ENCODE measurements at places on chromosomes 7 and 10.
A peak's percentile ranks its signal among the peaks of the same experiment; 100 is the strongest.

GRCh38 chr10:131841661-131842139 is 59.1 kb upstream of the PPP2R2D start:
- DNase-seq, result no peak

DNA sequence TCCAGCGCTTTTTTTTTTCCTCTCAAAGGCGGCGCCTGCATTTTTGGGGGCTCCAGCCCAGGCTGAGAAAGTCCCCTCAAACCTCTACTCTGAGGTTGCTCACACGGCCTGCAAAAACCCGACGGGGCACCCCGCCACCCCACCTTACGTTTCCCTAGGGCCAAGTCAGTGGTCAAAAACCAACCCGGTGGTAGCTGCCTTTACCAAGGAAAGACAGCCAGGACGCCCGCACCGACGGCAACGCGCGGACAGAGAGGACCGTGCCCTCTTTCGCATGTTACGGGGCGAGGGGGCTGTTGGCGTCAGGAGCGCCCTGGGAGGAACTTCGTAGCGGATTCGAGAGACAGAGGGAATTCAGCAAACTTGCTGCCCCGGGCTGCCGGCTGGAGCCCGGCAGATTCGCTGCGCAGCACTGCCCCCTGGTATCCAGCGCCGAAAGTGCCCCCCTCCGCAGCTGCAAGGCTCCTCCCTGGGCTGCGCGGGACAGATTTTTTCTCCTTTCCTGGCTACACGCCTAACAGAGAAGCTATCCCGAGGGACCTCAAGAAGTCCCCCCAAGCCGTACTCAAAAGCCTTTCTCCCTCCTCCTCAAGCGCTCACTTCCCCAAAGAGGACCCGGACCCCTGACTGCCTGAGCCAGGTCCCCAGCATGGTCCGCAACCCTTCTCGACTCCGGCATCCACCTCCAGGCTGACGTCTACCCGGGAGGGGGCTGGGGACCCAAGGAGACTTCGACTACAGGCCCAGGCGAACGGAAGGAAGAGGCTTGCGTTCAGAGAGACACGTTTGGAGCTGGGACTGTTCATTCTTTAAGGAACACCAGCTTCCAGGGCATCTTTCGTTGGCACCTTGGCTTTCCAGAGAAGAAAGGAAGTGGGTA is 27.7 kb upstream of the VAX1 start:
- DNase-seq, result peak; percentile 13

GRCh38 chr7:50217821-50218281 is 86.7 kb upstream of the IKZF1 start:
- DNase-seq, result no peak

GRCh38 chr10:66095610-66096009 is 830.2 kb upstream of the LRRTM3 start:
- DNase-seq, result no peak

- peak; percentile 63 for DNase-seq
Measured at GRCh38 chr7:16670021-16670420, 24.0 kb downstream of the BZW2 start.

- no peak for DNase-seq
Measured at GRCh38 chr7:37957221-37957970, 37.0 kb downstream of the EPDR1 start.

GRCh38 chr7:101833799-101834198 is 16.4 kb downstream of the CUX1 start:
- DNase-seq, result no peak

- no peak for DNase-seq
Measured at GRCh38 chr7:70313271-70313670, 715.0 kb downstream of the AUTS2 start.

GRCh38 chr7:47361746-47362215 is 220.1 kb downstream of the TNS3 start:
- DNase-seq, result peak; percentile 90

DNA sequence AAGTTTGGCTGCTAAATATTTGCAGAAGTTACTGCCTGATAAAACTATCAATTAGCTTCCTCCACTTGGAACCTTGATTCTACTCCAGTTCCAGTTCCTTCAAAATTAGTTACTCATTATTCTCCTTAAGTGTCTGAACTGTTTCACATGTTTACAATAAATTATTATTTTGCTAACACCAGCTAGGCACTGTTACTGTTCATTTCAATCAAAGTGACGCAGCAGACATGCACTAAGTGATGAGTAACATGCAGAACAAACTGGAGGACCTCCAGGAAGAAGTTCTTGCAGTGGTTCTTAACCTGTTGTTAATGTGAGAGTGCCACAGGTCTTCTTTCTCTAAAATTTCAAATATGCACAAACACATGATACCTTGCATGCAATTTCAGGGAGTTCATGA is 491.8 kb upstream of the SEMA3A start:
- no peak for DNase-seq

- no peak for DNase-seq
Measured at GRCh38 chr10:110859206-110859972, 12.3 kb upstream of the PDCD4 start.

- no peak for DNase-seq
Measured at GRCh38 chr7:44390701-44391100, 65.3 kb upstream of the CAMK2B start.

DNA sequence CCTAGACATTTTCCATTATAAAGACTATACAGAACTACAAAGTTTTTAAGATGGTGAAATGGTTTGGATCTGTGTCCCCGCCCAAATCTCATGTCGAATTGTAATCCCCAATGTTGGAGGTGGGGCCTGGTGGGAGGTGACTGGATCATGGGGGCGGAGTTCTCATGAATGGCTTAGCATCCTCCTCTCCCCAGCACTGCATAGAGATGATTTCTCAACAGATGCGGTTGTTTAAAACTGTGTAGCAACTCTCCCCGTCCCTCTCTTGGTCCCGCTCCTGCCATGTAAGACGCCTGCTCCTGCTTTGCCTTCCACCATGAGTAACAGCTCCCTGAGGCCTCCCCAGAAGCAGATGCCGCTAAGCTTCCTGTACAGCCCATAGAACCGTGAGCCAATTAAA is 1.6 kb downstream of the FAM133B start:
- DNase-seq, result peak; percentile 72

DNA sequence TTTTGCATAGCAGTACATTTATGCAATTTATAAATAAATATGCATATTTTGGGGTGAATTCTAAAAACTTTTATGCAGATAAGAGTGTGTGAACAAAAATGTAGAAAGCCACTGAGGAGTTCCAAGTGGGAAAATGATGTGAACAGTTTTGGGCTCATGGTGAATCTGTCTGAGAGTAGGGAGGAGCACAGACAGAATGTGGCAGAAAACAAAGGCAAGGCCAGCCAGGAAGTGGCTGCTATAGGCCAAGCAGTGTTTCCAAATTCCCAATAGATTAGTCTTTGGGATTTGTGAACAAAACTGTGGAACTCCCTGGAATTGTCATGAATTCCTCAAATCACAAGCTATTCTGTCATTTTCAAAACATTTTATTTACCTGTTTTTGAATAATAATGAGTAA is 73.6 kb upstream of the AMPH start:
- DNase-seq, result no peak

DNA sequence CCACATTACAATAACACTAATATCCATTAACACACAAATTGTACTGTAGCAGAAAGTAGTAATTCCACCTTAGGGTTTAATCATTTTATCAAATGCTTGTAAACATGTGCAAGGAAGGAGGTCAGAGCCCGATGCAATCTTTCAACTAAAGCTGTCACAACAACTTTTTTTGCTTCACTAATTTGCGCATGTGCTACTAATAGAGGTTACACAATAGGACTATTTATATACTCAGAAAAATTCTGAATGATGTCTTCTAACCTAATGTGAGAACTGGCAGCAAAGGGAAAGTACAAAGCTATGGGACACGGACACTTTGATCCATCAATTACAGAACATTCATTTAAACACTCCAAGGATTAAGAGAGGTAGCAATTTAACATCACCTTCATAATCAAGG is 244.4 kb downstream of the CHCHD3 start:
- peak; percentile 36 for DNase-seq

- no peak for DNase-seq
Measured at GRCh38 chr7:55180963-55181542, 162.2 kb downstream of the EGFR start.
